ENCODE measurements at places on chromosomes 12 and 14.

- DNase-seq: no peak
These were observed 480.6 kb downstream of the ZFP36L1 start for GRCh38 chr14:68312300-68312699.

- DNase-seq: no peak
These were observed 61.9 kb upstream of the IFNG-AS1 start for GRCh38 chr12:67927324-67927723.

DNA sequence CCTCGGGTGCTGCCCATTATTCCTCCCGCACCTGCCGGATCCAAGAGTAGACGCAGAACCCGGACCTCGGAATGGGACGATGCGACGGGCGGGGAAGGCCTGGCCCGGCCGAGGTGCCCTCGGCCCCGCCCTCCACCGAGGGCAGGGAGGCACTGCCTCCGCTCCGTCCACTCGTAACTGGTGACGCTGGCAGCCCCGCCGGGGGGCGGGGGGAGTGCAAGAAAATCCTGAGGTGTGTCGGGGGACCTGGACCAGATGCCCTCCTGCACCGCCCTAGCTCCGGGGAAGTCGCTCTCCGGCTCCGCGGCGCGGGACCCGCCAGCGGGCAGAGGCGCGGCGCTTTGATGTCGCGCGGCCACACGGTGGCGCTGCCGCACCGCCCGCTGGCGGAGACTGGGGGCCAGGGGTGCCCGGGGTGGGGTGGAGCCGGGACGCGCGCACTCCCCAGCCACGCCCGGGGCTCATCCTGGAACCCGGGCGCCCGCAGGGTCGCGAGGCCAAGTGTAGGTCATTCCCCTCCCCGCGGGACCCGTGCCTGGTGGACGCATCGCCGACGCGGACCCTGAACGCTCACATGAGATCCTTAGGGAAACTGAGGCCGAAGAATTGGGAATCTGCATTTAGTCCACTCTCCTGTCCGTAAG, 202.8 kb downstream of the TTC8 start:
- peak; percentile 11 for DNase-seq

GRCh38 chr12:13282861-13283260, 86.3 kb downstream of the EMP1 start:
- DNase-seq: no peak

GRCh38 chr12:6443361-6443983, 1.3 kb upstream of the CD27 start:
- no peak for DNase-seq

GRCh38 chr12:129868575-129868974, 35.2 kb downstream of the TMEM132D start:
- no peak for DNase-seq

- peak; percentile 43 for DNase-seq
These were observed 394.4 kb downstream of the DAD1 start for GRCh38 chr14:22194664-22195063.

DNA sequence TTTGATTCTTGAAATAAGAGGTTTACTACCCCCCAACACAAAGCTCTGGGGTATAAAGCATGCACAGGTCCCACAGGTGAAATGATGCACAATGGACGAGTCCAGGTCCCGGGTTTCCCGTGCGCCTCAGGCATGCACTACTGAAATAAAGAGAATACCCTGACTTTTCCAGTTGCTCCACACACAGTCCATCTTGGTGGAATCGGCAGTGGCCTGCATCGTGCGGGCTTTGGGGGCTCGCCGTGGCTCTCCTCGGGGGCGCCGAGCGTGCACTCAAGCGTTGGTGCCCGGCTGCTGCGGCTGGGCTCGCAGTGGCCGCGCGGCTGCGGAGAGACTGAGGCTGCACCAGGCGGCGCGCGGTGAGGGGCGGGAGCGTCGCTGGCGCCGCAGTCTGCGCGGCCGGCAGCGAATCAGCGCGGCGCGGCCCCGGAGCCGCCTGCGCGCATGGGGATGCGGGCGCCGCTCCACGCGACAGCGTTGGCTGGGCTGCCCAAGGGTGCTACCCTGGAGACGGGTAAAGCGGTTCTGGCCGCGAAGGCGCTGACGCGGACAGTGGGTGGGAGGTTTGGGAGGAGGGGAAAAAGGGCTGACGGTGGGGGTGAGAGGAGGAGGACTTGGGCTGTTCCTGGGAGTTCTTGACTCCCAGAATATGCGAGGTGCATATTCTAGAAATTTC, 53.8 kb upstream of the CCDC175 start:
- DNase-seq: no peak

DNA sequence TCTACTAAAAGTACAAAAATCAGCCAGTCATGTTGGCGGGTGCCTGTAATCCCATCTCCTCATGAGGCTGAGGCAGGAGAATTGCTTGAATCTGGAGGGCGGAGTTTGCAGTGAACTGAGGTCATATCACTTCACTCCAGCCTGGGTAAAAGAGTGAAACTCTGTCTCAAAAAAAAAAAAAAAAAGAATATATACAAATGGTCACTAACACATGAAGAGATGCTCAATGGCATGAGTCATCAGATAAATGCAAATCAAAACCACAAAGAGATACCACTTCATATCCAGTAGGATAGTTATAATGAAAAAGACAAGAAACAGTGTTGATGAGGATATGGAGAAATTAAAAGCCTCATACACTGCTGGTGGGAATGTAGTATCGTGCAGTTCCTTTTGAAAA, 33.6 kb upstream of the METAP2 start:
- DNase-seq: peak; percentile 21

DNA sequence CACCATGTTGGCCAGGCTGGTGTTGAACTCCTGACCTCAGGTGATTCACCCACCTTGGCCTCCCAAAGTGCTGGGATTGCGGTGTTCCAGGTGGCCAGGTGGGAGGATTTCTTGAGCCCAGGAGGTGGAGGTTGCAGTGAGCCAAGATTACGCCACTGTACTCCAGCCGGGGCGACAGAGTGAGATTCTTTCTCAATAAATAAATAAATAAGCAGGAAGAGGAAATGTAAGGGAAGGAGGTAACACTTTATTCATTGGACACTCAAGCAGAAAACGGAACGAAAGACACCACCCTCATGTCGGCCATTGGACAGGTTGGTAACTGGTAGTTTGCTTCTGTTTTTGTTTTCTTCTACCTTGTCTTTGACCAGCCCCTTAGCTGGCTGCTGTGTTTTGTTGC, 13.0 kb upstream of the NFATC4 start:
- no peak for DNase-seq

GRCh38 chr12:102509123-102509626, 28.8 kb upstream of the IGF1 start:
- DNase-seq: no peak

DNA sequence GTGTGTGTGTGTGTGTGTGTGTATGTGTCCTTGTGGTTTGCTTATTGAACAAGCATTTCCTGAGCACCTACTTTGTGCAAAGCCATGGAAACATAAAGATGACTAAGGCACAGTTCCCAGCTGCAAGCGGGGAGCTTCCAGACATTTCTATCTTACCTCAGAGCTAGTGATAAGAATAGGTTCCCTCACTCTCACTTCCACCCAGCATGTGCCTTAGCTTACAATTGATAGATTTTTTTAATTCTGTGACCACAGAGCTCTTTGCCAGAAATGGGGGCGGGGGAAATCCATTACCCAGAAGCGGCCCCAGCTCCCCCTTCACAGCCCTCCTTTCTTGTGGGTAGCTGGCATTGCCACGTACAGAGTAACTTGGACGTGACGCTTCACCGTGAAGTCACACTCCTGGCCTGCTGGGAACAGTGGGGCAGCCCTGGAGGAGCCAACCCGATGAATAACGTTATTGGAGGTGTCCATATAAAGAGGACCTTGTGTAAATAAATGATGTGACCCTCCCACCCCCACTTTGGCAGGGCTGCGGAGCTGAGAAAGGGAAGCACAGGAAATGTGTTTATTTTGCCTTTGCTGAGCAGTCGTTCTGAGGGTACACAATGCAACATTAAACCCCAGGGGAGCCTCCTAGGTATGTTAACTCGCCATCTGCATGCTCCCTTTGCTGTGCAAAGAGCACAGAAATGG, 238.9 kb downstream of the CHST11 start:
- no peak for DNase-seq

GRCh38 chr14:65373671-65374039, 38.9 kb upstream of the FUT8 start:
- DNase-seq: no peak
